ENCODE measurements at places on chromosomes 4 and X.
A peak's percentile ranks its signal among the peaks of the same experiment; 100 is the strongest.

GRCh38 chrX:138709886-138710791 is 1.4 kb downstream of the FGF13 start:
- no peak for DNase-seq

DNA sequence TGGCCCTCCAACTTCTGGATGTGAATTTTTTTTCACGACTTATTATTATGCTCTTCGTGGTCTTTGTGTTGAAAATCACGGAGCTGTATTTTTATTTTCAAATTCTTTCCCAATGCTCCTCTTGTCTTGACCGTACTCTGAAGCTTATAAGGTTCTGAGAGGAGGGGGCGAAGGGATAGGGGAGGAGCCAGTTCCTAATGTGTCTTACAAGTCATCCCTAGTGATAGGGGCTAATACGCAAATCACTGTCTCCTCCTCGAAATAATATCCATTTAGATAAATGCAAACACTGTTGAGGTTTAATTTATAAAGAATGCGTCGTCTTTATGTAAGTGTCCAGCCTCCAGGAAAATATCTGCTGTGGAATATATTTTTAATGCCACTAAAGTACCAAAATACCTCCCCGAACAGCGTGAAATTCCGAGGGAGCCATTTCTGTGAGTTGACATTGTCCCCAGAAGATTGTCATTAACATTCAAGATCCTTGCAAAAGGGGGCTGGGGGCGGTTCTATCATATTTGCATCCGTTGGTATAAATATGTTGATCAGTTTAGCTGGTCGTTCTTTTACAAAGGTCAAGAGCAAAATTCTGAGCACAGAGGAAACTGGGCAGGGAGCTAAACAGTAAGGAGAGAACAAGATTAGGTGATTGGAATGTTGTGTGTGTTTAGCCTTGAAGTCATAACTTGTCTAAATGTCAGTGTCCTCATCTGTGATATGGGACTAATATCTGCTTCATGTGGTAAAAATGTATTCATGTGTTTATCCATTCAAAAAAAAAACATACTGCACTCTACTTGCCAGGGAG is 3.7 kb upstream of the FAT1 start:
- peak; percentile 5 for DNase-seq

DNA sequence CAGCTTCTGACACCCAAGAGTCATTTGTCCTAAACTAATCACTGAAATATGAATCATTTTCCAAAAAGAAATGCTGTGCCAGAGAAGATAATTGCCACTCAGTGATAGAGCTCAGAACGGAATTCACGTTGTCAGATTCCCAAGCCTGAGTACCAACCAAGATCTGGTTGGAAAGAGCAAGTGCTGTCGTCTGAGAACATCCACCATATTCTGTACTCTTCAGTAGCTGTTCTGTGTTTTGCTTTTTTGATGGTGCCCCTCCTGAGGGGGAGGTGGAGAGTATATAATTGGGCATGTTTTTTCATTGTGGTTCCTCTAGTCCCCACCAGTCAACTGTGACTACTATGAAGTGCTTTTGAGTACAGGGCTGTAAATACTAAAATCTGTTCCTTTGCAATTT is 13.2 kb downstream of the RUFY3 start:
- no peak for DNase-seq

- DNase-seq, result no peak
These were observed 136.4 kb downstream of the ADGRL3 start for GRCh38 chr4:61336488-61336887.

GRCh38 chr4:70099206-70099605 is 49.0 kb downstream of the HTN1 start:
- DNase-seq, result no peak

DNA sequence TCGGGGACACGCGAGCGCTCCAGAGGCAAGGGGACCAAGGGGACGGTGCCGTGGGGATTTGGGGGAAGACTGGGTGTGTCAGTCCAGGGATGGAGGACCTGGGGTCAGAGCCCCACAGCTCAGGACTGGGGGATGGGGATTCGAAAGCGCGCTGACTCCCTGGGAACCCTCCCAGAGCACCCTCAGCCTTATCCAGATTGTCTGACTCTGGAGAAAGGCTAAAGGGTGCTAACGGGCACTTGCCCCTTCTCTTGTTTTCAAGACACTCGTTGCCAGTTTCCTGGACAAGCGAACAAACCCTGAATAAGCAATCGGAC is 1.1 kb downstream of the DOCK11 start:
- DNase-seq, result no peak

GRCh38 chrX:68658530-68658929 is 11.1 kb downstream of the STARD8 start:
- DNase-seq, result no peak

DNA sequence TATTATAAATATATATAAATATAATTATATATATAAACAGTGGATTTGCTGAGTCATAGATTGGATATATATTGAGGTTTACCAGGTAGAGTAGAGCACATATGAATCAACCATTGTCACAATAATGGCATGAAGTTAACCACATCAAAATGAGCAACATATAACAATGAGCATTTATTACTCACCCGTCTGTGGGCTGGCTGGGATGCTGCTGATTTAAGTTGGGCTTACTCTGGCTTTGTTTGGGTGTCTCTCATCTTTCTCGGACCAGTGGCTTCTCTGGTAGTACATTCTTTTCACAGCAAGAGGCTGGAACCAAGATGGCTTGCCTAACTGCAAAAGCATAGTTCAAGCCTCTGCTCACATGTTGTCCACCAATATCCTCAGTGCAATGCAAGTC is 111.7 kb upstream of the TAPT1 start:
- no peak for DNase-seq

GRCh38 chr4:122821092-122821491 is 5.5 kb upstream of the FGF2 start:
- DNase-seq, result no peak

DNA sequence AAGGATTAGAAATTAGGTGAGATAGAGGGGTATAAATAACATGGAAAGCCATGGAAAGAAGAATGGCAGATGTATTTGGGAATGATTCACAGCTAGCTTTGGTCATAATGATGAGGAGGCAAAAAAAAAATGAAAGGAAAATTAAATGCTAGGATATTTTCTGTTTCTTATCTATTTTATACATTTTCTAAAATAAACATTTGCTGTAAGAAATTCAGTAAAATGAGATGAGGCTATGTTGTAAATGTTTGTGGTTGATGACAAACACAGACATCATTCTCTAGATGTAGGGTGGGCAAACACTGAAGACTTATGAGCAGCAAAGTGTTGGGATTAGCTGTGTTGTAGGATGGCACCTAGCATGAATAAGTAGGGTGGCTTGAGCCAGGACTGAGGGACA is 407.1 kb downstream of the IL15 start:
- DNase-seq, result no peak

DNA sequence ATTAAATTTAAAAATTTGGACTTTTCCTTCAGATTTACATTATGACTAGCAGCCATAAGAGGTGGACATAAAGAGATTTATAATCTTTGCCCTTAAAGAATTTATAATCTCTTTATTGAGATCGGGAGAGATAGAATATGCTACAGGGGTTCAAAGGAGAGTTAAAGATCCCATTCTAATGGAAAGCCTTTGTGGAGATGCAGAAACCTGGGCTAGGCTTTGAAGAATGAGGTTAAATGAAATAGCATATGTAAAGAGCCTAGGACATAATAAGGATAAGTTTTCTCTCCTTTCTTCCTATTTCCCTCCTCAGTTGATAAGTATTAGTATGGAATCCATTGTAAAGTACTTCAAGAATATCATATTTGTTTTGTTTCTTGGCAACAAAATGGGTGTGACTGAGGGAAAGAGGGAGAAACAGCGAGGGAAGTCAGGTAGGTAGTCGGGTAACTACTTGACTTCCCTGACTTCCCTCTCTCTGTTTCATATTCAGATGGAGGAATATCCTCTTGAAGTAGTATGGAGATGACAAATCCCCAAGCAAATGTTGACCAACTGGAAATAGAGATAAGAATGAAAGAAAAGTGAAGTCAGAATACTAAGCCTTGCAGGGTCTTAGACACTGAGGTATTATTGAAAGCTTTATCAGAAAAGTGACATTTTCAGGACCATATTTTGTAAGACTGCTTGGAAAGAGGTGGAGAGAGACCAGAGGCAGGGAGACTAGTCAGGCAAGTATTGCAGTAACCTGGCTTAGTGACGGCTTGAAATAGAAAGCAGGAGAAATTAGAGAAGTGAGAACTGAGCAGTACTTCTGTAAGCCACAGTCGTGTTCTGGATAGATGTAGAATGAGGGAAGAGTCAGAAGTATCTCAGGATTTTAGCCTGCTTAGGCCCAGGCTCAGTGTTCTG is 82.9 kb downstream of the PDLIM5 start:
- no peak for DNase-seq

DNA sequence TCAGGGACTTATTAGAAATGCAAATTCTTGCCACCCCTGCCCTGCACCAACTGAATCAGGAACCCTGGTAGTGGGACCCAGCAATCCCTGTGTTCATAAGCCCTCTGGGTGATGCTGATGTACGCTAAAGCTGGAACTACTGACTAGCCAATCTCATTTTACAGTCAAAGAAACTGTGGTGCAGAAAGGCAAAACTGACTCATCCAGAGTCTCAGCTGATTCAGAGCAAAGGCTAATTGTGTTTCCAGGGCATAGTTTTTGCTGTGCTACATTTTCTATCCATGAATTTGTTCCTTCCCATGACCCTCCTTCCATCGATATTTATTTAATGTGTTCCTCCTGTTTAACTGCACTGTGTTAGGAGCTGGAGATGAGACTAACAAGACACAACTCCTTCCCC is 207.5 kb downstream of the REPS2 start:
- DNase-seq, result no peak

DNA sequence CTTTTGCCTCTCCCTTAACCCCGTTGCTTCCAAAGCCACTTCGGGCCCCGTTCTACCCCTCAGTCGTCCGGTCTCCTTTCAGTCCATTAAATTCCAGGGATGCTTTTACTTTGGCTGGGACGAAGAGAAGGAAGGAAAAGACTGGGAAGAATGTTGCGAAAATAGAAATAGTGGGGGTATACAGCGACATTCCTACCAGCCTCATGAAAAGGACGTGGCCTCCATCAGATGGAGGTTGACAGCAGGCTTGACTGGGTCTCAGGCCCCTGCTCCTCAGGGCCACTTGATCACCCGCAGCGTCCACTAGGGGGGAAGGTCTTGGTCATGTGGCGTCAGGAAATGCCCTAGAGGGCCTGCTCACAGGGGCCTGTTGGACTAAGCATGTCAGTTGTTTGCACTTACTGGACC is 657 bp upstream of the ANKRD50 start:
- no peak for DNase-seq

DNA sequence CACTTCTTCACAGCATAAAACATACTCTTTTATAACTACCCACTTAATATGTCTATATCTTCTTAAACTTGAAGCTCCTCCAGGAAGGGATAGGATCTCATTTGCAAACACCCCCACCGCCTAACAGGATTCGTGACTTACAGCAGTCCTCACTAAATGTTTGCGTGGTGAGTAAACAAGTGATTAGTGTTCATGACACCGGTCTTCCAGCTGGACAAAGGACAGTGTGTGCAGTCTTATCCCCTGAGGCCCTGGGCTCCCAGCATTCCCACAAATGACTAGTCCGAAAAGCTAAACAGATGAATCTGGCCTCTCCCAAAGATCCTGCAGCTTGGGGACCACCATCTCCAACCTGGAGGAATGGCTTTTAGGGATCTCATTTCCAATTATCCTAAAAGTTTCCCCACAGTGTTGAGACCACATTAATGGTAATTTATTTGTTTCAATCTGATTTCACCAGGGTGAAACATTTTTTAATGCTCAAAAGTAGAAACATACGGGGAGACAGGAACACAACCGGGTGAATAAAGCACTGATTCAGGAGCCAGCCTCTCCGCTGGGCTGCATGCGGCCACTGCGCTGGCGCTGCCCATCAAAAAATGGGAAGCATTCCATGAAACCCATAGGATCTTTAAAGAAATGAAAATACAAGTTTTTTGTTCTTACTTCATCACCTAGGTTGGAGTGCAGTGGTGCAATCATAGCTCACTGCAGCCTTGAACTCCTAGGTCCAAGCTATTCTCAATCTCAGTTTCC is 69.2 kb downstream of the HADH start:
- peak; percentile 69 for DNase-seq

GRCh38 chr4:4862071-4862551 is 2.6 kb downstream of the MSX1 start:
- DNase-seq, result no peak

DNA sequence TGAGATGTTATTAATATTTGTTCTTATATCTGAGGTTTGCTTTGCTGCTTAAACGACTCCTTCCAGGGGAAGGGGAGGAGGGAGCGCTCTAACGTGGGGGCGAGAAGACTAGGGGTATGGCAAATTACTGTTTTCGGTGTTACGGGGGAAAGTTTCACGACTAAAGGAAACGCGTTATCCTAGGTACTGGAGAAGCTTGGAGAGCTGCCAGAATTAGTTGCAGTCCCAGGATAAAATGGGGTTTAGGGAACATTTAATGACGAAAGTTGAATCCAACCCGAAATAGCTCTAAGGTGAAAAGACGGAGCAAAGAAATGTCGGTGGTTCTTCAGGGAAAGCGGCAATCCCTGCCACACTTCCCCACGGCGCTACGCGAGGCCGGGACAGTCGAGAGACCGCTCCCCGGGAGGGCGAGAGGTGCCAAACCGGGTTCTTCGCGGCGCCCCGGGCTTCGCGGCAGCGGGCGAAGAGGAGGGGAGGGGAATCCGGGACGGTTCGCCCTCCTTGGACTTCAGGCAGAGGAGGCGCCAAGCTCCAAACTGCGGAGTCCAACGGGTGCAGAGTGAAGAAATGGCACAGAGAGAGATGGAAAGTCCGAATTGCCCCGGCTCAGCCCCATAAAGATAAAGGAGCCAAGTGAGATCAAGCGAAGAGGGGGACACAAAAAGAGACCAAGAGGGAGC is 724 bp downstream of the THOC2 start:
- DNase-seq, result no peak

DNA sequence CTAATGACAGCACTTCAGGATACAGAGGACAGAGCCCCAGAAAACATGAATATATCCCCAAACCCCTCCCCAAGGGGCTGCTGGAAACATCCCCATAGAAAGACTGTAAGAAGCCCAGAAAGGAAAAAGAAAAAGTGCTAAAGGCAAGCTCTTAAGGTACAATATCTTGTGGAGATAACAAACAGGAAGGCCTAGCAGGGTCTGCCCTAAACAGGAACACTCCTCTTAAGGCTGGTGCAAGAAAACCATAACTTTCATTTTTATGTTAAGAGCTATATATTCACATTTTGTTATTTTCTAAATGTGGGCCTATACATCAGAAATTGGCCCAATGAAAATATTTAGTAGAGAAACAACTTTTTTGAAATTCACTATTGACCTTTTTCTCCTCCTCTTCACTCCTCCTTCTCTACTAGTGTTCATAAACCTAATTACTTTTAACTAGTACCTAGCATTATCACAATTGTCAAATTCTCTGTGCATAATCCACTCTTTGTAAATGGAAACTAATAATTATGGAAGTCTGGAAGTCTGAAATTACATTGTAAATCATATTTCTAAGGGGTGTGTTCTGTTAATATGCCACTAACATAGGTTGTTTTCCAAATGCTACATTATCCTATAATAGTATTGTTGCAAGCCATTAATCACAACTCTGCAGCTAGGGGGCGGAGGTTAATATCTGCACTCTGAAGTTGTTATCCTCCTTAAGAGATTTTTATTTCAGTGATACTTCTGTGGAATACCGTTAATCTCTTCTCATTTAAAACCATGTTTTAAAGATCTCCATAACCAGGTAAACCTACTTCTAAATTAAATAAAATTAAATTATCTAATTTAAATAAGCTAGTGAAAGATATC is 59.8 kb downstream of the CASK start:
- no peak for DNase-seq

- peak; percentile 97 for DNase-seq
These were observed 54.8 kb downstream of the C4orf51 start for GRCh38 chr4:145734576-145735346.

Data from GM04503 (cell line).